Heart left ventricle (tissue), 16 donors: ENCODE measurements at places on chromosomes 16 and 17. TPM values are rescaled to one million over a fixed set of nuclear protein-coding genes. Genes with fewer than 3 reads are reported as not detected.

KRTAP16-1 gene
- not detected for polyA plus RNA-seq

KRT12 gene
- polyA plus RNA-seq, result not detected

RHBDL3 gene
- polyA plus RNA-seq, result 0.25 TPM

KRTAP1-5 gene
- not detected for polyA plus RNA-seq

ZP2 gene
- not detected for polyA plus RNA-seq

KRTAP4-3 gene
- not detected for polyA plus RNA-seq

GPR139 gene
- not detected for polyA plus RNA-seq

CLEC18B gene
- polyA plus RNA-seq, result 0.25 TPM

KRT24 gene
- polyA plus RNA-seq, result not detected

ARL4D gene
- polyA plus RNA-seq, result 8.7 TPM

APOBR gene
- polyA plus RNA-seq, result 0.50 TPM

ITGAD gene
- not detected for polyA plus RNA-seq

C16orf86 gene
- 4.4 TPM for polyA plus RNA-seq

GPR179 gene
- 0.08 TPM for polyA plus RNA-seq

PPP1R1B gene
- polyA plus RNA-seq, result 2.5 TPM

SLX4 gene
- 2.3 TPM for polyA plus RNA-seq

CUEDC1 gene
- 29.6 TPM for polyA plus RNA-seq

NAGS gene
- polyA plus RNA-seq, result 1.2 TPM

DRC7 gene
- not detected for polyA plus RNA-seq

TAT gene
- not detected for polyA plus RNA-seq

SLFN14 gene
- not detected for polyA plus RNA-seq

ARHGAP23 gene
- polyA plus RNA-seq, result 73.1 TPM

CACNG3 gene
- polyA plus RNA-seq, result not detected

RNFT1 gene
- polyA plus RNA-seq, result 9.4 TPM

SMIM22 gene
- not detected for polyA plus RNA-seq

ANKRD40CL gene
- not detected for polyA plus RNA-seq

PRSS36 gene
- polyA plus RNA-seq, result 1.0 TPM

KCNAB3 gene
- polyA plus RNA-seq, result 0.22 TPM

SLFN13 gene
- 0.58 TPM for polyA plus RNA-seq

SNRNP25 gene
- 65.2 TPM for polyA plus RNA-seq

KCNG4 gene
- polyA plus RNA-seq, result not detected

PYDC1 gene
- polyA plus RNA-seq, result not detected

HOXB6 gene
- polyA plus RNA-seq, result 0.38 TPM

C16orf54 gene
- 0.28 TPM for polyA plus RNA-seq

HES7 gene
- 0.23 TPM for polyA plus RNA-seq

AIPL1 gene
- polyA plus RNA-seq, result not detected

TBC1D28 gene
- polyA plus RNA-seq, result not detected

COQ7 gene
- polyA plus RNA-seq, result 26.1 TPM

UBFD1 gene
- polyA plus RNA-seq, result 40.2 TPM

WNT9B gene
- 0.53 TPM for polyA plus RNA-seq

TEKT1 gene
- not detected for polyA plus RNA-seq

AGRP gene
- polyA plus RNA-seq, result not detected

FOXN1 gene
- not detected for polyA plus RNA-seq

CTF1 gene
- 13.5 TPM for polyA plus RNA-seq

KCTD2 gene
- polyA plus RNA-seq, result 15.7 TPM

RNF112 gene
- polyA plus RNA-seq, result 2.6 TPM

PRSS33 gene
- polyA plus RNA-seq, result not detected

CLEC10A gene
- polyA plus RNA-seq, result 1.8 TPM

SLC6A2 gene
- not detected for polyA plus RNA-seq

PEMT gene
- 25.0 TPM for polyA plus RNA-seq

TP53TG3 gene
- not detected for polyA plus RNA-seq

ITGAX gene
- polyA plus RNA-seq, result 2.2 TPM

CCL7 gene
- not detected for polyA plus RNA-seq
